ENCODE measurements at places on chromosomes 1 and 21.
A peak's percentile ranks its signal among the peaks of the same experiment; 100 is the strongest.

DNA sequence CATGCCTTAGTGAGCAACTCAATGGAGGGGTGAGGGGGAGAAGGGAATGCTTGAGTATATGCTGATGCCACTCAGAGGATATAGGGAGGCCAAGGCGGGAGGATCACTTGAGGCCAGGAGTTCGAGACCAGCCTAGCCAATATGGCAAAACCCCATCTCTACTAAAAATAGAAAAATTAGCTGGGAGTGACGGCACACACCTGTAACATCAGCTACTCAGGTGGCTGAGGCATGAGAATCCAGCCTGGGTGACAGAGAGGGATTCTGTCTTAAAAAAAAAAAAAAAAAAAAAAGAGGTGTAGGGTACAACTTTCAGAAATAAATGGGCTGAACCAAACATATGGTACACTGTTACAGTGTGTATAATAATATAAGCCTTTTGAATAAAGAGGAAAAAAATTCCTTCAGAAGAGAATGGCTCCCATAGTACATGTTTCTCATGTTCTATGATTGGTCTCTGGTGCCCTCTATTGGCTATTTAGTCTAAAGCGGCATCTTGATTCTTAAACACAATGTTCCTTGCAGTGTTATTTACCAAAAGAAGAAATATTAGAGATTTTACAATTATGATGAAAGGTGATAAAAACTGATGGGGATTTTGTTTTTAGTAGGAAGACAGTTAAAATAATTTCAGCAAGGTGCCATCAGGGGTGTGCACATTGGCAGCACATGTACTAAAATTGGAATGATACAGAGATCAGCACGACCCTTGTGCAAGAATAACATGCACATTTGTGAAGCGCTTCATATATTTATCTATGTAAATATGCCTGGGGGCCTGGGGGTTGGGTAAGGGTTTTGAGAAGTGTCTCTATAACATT is 109.8 kb downstream of the PATJ start:
- no peak for DNase-seq

DNA sequence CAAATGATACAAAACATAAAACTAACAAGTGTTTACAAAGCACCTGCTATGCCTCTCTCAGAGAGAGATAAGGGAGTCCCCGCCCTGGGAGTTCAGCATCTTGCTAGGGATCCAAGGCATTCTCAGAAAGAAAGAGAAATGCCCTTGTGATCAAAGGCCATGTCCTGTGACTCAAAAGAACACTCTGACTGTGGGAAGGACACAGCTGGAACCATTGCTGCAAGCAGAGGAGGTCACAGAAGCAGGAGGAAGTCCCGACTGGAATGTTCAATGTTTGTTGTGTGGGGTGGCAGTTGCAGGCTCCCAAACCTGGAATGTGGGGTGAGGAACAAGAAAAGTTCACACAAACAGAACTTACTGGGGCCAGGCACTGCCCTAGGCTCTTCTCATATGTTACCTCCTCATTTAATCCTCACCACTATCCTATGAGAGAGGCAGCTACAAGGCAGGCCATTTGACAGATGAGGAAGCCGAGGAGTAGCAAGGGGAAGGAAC is 93.0 kb upstream of the GRIK3 start:
- no peak for DNase-seq

- peak; percentile 32 for DNase-seq
These were observed 47.1 kb upstream of the IRF2BP2 start for GRCh38 chr1:234656944-234657654.

DNA sequence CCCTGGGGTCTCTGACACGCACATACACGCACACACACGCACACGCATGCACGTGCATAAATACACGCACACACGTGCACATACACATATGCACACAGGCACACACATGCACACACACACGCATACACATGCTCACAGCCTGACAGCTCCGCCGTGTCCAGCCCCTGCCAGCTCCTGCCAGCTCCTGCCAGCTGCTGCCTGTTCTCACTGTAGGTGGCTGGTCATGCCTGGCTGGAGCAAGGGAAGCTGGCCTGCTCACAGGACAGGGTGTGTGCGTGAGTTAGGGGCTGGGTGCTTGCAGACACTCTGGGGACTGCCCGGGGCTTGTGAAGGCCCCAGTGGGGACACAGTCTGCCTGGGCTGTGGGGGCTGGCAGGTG is 4.9 kb downstream of the PLCH2 start:
- DNase-seq: no peak

DNA sequence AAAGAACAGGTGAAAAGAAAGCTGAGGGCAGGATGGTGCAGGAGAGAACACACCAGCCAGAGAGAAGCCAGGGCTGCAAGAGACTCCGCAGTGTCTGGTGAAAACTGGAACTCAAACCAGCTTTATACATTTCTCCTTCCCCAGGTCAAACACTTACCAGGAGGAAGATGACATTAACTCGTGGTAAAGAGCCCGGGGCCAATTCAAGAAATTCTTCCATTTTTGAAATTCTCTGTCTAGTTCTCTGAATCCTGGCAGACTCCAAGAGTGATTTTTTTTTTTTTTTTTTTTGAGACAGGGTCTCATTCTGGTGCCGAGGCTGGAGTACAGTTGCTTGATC is 25.8 kb upstream of the SIPA1L2 start:
- DNase-seq: no peak

DNA sequence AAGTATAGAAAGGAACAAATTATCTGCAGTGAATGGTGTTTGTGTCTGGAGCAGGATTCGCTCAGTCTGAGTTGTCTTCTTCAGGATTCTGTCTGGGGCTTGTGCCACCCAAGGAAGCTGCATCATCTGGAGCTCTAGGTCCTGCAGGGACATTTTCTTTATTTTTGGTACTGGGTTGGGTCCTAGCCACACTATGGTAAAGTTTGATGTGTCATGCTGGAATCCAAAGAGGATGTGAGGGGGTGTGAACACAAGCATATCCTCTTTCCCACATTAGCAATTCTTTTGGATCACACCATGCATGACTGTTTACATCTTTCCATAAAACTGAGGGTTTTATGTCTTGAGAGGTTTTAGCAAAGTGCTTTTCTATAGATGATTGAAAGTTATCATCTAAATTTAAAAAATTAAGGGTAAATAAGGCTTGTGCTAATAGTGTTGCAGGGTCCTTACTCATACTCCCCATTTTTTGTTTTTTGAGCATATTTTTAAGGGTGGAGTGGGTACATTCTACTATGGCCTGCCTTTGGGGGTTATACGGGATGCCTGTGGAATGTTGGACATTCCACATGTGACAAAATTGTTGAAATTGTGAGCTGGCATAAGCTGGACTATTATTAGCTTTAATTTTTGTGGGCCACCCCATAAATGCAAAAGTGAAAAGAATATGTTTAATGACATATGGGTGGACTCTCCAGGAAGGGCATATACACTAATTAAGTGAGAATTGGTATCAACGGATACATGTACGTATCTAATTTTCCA is 152.0 kb upstream of the HMCN1 start:
- DNase-seq: no peak

DNA sequence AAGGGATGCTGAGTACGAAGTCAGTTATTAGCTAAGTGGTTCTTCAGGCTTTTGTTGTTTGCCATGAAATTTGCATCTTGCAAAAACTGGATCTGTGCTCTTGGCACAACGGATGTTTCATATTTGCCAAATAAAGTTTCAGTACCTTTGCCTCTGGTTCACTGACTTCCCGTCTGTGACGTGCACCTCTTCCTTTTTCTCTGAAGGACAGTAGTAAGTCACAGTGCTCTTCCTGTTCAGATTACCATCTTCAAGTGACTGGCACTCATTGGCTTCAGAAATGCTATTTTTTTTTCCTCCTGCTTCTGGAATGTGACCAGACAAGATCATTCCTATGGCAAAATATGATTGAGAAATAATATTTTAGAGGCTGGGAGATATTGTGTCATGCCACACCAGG is 75.9 kb upstream of the GREM2 start:
- DNase-seq: no peak

- DNase-seq: no peak
These were observed 502.3 kb downstream of the KCNT2 start for GRCh38 chr1:196105901-196106300.

GRCh38 chr21:33024201-33025103 is 1.3 kb upstream of the OLIG2 start:
- DNase-seq: no peak

- DNase-seq: no peak
These were observed 162.1 kb downstream of the GLUL start for GRCh38 chr1:182229451-182229850.

DNA sequence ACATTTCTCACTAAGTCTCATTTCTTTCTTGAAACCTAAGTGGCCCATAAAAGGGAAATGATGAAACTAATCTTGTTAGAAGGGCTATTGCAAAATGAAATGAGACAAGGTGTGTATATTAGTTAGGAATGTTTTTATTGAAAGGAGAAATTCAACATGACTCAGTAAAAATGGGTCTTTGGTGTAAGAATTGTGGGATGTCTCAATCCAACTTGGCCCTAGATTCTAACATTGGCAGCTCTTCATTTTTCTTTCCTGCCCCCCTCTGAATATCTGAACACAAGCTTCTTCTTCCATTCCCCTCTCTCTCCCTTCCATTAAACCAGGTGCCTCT is 26.8 kb upstream of the TARBP1 start:
- no peak for DNase-seq

- DNase-seq: no peak
These were observed 642 bp upstream of the PARP1 start for GRCh38 chr1:226408285-226409184.

- no peak for DNase-seq
These were observed 424.9 kb downstream of the ADGRL2 start for GRCh38 chr1:82225421-82226185.

All from stimulated activated CD8-positive, alpha-beta memory T cell treated with anti-CD3 and anti-CD28 coated beads, Interleukin-7, amount 100 ng/mL, for 48 hours (primary cell).